ENCODE measurements at places on chromosomes 3 and 15.

GRCh38 chr15:100615801-100616200 lies 13.4 kb downstream of the ASB7 start:
- no peak for DNase-seq

DNA sequence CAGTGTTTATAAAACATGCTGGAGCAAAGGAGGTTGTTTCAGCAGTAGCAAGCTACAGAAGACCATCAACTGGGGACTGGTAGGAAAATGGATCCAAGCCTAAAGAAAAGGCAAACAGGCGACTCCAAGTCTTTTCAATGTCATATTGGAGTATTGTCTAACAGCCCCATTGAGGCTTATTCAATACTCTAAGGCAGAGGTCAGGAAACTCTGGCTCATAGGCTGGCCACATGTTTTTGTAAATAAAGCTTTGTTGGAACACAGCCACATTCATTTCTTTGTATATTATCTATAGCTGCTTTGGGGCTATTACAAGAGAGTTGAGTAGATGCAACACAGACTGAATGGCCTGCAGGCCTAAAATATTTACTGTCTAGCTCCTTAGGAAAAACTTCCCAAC lies 77.5 kb downstream of the RPL22L1 start:
- DNase-seq, result no peak

DNA sequence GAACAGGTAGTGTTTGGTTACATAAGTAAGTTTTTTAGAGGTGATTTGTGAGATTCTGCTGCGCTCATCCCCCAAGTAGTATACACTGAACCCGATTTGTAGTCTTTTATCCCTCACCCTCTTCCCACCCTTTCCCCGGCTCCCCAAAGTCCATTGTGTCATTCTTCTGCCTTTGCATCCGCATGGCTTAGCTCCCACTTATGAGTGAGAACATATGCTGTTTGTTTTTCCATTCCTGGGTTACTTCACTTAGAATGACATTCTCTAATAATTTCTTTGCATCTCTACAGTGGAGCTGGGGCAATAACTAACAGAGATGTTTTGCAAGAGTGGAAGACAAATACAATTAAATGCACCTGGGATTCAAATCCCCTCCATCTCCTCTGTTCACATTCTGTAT lies 93.2 kb downstream of the TP63 start:
- no peak for DNase-seq

DNA sequence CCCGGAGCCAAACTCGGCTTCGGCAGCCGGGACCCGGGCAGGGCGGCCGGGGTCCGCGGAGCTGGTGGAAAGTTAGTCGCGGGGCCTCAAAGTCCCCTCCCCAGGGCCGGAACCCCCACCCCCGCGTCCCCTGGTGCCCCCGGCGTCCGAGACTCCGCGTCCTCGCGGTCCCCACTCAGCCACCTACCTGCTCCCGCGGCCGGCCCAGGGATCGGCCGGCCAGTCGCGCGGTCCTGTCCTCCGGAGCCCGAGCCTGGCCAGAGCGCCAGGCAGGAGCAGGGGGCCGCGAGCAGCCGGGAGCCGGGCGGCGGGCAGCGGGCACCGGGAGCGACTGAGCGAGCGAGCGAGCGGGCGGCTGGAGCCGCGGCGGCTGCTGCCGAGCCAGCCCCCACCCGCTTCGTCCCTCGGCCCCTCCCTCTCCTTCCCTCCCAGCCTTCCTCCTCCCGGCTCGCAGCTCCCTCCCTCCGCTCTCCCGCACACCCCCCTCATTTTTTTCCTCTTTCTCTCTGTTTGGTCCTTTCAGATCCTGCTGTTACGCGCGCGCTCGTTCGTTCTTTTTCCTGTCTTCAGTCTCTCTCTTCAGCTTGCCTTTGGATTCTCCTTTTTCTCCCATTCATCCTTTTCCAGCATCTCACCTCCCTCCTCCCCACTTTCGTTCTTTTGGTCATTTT lies at the start of gene MEGF11:
Gene MEGF11 (minus strand): TSS at position 333 of the 671 bp plus-strand sequence. CDS start 125,347 bp downstream, outside the sequence.
- DNase-seq, result no peak

DNA sequence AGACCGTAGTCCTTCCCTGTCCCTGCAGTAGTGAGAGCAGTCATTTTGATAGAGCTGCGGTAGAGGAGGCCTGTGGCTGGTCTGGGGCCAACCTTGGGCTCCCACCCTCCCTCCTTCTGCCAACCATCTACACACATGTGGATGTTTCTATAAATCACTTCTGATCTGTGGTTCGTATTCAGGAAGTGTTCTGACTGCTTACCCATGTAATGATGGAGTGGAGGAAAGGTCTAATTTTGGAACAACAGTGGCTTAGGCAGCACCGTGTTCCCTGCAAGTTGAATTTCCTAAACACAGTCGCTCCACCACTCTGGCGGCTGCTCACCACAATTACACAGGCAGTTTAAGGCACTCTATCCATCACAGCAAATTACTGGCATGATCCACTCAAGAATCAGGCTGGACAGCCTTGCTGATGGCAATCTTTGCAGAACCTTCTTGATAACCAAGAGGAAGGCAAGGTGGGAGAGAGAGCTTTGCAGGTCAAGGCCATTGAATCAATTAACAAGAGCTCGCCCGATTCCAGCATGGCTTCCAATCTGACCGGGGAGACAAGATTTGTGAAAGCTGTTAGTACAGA lies 104.7 kb upstream of the VEPH1 start:
- DNase-seq, result no peak

DNA sequence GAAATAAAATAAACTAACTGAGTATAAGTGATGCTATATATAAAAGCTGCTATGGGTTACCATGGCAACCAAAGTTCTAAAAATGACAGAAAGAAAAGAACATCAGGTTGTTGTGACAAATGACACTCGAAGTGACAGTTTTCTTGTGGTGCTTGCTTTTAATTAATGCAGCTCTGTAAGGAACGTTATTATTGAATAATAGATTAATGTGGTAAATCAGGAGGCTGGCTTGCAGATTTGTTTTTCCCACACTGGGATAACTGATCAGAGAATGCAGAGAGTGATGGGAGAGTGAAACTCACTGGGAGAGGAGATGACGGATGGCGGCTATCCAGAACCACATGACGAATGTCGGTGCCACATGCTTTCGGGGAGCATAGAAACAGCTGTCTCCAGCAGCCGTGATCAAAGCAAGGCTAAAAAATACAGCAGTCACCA lies 207.0 kb upstream of the ATP10A start:
- no peak for DNase-seq

- no peak for DNase-seq
Observed at GRCh38 chr3:68049776-68050175, 395.4 kb upstream of the SUCLG2 start.

- no peak for DNase-seq
Observed at GRCh38 chr3:155519078-155519477, 225.6 kb upstream of the STRIT1 start.

GRCh38 chr3:39013289-39013688 lies 38.5 kb downstream of the SCN11A start:
- DNase-seq, result no peak

DNA sequence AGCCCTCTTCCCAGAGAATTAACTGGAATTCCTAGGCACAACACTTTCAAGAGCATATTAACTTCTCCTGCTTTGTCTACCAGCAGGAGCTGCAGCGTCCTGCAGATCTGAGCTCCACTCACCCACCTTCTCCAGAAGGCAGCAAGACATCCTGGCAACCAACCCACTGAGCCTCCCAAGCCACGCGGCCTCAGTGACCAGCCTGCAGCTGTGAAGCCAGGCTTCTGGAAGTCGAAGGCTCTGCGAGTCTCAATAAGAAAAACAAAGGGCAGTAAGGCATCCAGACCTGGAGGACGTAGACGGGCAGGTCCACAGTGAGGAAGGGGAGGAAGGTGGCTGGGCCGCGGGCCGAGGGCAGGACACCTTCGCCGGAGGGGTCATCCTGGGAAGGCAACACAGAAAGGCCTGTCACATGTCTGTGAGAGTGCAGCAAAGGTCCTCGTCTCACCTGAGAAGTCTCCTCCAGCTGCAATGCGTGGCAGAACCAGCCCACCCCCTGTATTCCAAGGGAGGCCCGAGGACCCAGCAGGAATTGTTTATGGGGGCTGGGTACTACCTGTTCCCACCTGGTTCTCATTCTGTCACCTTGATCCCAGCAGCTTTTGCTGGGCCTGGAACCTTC lies 36.2 kb downstream of the ZXDC start:
- DNase-seq, result no peak

- DNase-seq, result no peak
Observed at GRCh38 chr15:80645494-80646065, 49.5 kb upstream of the ABHD17C start.
